ENCODE measurements at places on chromosomes 5 and 9. TPM values are rescaled to one million over a fixed set of nuclear protein-coding genes. Genes with fewer than 3 reads are reported as not detected.

GRCh38 chr5:40356248-40356647 lies 323.5 kb upstream of the PTGER4 start:
- DNase-seq, result no peak

The TSPAN17 gene
- 39.6 TPM for total RNA-seq

The KCNN2 gene
- not detected for total RNA-seq

GRCh38 chr9:72092820-72093219 lies 32.4 kb upstream of the C9orf57 start:
- no peak for DNase-seq

- DNase-seq, result no peak
Observed at GRCh38 chr5:39998518-39998917, 573.7 kb upstream of the DAB2 start.

The WWC1 gene
- total RNA-seq, result 0.04 TPM

GRCh38 chr5:6961837-6962635 lies 248.8 kb downstream of the TENT4A start:
- no peak for DNase-seq

GRCh38 chr5:78761840-78762239 lies 113.3 kb upstream of the LHFPL2 start:
- no peak for DNase-seq

The SPINK13 gene
- total RNA-seq, result not detected

Data from activated CD4-positive, alpha-beta T cell treated with anti-CD3 and anti-CD28 coated beads, Interleukin-2, amount 10 ng/mL, durations not matched to agents 7 days and 5 days (primary cell).